ENCODE measurements at places on chromosomes 2 and 18.
A peak's percentile ranks its signal among the peaks of the same experiment; 100 is the strongest.

GRCh38 chr2:128950758-128951157, 632.1 kb upstream of the HS6ST1 start:
- DNase-seq: no peak

DNA sequence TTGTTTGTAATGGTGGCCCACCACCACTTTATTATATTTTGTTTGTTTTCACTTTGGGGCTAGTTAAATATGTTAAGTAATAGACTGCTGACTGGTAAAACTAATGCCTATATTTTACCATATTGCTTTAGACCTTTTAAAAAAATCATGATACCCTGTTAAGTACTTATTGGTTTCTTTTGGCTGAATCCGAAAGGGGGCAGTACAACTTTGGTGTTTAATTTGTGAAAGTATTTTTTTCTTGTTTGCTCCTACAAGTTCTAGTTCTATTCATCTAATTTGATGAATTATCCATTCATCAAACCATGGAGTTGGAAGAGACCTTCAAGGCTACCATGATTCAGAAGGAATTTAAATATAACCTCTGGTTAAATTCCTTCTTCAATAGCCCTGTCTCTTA, 147.0 kb downstream of the MBD5 start:
- DNase-seq: no peak

DNA sequence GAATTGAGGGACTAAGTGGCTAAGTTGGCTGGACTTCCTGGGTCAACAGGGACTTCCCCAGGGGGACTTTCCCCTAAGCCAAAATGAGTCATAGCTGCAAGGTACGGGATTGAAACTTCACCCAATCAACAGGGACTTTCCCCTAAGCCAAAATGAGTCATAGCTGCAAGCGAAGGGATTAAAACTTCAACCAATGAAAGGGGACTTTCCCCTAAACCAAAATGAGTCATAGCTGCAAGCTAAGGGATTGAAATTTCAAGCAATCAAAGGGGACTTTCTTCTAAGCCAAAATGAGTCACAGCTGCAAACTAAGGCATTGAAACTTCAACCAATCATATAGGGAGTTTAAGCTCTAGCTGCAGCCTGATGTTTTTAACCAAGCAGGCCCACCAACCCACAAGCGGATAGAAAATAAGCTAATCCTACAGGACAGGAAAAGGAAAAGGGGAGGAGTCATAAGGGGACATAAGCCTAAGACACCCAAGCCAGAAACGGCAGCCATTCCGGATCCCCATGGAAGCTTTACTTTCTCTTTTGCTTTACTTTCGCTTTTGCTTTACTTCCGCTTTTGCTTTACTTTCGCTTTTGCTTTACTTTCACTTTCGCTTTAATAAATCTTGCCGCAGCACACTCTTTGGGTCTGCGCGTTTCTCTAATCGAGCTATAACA, 1375.4 kb upstream of the CELF4 start:
- DNase-seq: no peak

DNA sequence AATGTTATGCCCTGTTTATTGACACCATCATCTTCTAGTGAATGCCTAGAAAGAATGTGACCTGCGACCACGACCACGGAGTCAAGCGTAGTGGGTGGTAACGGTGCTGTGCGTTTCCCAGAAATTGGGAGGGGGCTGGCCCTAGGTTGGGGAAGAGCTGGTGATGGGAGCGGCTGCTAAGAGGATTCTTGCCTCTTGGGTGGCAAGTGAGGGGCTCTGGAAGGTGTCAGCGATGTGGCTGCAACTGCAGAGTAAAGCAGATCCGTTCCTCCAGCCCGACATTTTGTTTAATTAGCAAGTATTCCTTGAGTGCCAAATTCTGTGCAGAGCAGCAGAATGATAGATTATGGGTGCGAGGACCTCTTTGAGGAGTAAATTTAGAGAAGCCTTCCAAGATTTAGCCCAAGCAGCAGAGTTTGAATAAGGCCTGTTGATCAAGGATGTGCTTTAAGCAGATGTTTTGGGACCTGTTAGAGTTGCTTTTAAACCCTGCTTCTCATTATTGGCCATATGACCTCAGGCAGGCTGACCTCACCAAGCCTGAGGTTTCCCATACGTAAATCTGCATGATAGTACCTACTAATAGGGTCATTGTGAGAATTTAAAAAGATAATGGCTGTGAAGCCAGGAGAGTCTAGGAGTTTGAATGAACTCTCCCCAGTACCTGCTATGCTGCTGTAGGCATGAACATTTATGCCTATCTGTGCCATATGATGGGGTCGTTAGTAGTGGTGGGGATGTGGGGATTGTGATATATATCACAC, 287.7 kb downstream of the PTGR3 start:
- no peak for DNase-seq

GRCh38 chr2:157305723-157306110, 19.9 kb downstream of the ERMN start:
- no peak for DNase-seq

GRCh38 chr18:8856212-8856611, 150.9 kb downstream of the MTCL1 start:
- DNase-seq: no peak

DNA sequence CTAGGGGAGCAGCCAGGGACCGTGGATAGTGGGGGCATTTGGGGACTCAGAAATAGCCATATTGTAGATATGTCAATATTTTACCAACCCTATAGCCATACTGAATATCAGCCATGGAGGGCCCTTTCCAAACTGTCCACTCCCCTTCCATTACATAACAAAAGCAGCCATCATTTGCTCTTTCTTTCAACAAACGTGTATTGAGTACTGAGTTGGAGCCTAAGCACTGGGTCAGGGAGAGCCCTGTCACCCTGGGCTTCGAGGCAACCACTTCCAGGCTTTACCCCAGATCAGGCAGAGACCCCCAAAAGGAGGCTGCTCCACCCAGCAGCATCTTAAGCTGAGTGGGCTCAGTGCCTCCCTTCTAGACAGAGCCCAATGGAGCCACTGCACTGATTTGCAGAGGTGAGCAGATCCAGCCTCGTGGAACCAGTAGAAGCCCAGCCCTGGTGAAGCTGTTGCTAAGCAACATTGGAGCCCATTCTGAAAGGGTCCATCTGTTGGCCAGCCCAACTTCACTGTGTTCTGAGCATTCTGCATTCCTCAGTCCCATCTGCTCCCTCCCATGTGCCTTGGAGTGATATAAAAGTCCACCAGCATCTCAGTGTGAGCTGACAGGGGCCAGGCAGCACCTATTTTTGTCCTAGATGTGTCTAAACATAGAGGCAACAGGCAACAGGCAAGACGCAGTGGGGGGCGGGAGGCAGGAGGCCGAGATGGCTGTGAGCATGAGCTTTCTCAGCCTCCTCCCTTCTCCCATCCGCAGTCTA, 112.1 kb downstream of the PLB1 start:
- no peak for DNase-seq

- no peak for DNase-seq
Observed at GRCh38 chr2:241469746-241470145, 38.6 kb downstream of the STK25 start.

DNA sequence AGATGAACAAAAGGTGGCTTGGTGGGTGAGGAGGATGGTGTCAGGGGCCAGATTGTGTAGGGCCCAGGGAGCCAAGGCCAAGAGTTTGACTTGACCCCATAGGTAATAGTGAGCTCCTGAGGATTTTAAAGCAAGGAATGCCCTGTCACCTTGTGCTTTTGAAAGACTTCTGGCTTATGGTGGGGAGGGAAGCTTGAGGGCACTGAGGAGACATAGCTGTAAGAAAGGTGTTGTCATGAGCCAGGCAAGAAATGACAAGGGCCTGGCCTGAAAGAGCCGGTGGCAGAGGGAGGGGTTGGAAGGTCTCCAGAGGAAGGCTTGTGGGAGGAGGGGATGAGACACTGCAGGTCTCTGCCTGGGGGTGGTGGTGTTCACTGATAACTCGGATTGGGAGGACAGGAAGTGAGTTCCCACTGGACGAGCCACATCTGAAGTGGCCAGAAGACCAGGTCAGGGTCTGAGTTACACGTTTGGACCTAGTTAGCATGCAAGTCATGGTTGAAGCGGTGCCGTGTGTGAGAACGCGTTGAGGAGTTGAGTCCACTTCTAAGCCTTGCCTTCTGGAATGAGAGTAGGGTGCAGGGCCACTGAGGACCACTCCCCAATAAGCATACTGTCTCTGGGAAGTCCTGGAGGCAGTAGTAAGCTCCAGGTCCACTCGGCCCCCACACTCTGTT, 64.3 kb downstream of the TET3 start:
- DNase-seq: no peak

GRCh38 chr2:117771969-117772630, 42.4 kb upstream of the DDX18 start:
- DNase-seq: peak; percentile 45

DNA sequence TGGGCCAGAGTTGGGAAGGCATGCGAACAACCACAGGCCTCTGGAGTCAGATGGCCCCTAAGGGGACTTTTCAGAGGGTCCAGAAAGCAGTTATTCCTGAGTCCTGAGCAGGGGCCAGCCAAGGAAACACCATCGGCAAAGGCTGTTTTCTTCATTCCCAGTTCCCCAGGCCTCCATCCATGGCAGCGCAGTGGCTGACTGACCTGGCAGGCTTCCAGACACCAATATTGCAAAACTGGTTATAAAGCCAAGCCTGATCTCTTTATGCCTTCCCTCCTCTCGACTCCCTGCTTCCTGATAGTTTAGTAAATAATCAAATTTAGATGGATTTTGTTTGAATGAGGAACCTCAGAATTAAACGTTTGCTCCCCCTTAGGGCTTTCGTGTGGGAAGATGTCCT, 133.4 kb upstream of the ITGA6 start:
- DNase-seq: peak; percentile 40

DNA sequence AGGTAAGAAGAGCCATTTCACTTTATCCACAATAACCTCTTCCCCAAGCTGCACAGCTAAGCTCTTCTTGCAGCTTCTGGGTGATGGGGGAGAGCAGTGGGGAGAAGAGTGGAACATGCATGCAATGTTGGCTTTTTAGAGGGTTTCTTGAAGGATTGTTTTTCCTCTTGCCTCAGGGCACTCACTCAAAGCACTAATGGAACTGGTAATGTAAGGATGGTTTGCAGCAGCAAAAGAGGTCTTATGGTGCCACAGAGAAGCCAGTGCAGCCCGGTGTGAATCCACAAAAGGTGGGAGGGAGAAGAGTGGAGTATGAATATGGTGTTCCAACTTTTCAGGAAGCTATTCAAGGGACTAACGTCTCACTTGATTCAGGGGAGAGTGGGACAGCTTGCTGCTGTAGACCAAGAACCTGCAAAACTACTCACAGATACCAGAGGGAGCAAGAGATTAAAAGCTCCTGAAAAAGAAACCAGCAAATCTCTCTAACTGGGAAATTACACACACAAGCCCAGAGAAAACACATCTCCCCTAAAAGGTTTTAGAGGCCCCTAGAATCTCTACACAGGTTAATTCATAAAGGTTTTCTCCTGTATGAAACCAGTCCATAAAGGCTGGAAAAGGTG, 116.4 kb downstream of the CHN1 start:
- no peak for DNase-seq

DNA sequence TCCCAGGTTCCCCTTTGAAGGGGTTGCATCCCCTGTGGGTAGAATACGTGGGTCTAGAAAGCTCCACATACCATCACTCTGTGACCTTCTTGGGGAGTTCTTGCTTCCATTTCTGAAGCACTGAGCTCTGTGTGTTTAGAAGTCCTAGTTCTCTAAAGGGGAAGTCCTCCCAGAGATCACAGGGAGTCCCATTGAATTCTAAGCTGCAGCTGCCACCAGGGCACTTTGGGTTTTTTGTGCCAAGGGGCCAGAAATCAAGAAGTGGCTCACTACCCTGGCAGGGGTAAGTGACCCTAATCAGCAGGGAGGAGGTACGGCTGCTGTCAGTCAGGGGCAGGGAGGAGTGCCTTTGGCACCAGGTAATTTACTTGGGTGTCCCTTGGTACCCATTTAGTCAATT, 70.9 kb downstream of the EHD3 start:
- no peak for DNase-seq

DNA sequence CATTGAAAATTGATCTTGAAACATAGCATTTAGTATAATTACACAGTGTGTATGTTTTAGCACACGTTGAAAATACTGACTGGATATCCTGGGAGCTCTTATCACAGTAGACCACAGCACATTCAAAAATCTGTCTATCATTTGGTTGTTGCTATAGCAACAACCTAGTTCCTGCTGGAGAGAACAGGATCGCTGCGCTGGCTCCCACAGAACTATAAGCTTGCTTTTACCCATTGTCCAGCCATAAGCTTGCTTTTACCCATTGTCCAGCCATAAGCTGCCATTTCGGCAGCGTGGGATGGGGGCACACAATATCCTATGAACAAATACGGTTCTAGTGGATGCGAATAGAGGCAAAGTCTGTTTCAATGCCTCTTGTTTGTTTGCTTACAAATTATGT, 70.4 kb upstream of the ST6GAL2 start:
- DNase-seq: no peak

GRCh38 chr18:13376298-13376840, 157.8 kb downstream of the LDLRAD4 start:
- DNase-seq: no peak

GRCh38 chr2:222479859-222480258, 55.5 kb downstream of the SGPP2 start:
- DNase-seq: no peak

GRCh38 chr2:96536445-96537065, at the start of gene ARID5A:
TSS of gene ARID5A (plus strand) at chr2:96536752. CDS start at chr2:96536827, 75 bp downstream.
- peak; percentile 86 for DNase-seq

DNA sequence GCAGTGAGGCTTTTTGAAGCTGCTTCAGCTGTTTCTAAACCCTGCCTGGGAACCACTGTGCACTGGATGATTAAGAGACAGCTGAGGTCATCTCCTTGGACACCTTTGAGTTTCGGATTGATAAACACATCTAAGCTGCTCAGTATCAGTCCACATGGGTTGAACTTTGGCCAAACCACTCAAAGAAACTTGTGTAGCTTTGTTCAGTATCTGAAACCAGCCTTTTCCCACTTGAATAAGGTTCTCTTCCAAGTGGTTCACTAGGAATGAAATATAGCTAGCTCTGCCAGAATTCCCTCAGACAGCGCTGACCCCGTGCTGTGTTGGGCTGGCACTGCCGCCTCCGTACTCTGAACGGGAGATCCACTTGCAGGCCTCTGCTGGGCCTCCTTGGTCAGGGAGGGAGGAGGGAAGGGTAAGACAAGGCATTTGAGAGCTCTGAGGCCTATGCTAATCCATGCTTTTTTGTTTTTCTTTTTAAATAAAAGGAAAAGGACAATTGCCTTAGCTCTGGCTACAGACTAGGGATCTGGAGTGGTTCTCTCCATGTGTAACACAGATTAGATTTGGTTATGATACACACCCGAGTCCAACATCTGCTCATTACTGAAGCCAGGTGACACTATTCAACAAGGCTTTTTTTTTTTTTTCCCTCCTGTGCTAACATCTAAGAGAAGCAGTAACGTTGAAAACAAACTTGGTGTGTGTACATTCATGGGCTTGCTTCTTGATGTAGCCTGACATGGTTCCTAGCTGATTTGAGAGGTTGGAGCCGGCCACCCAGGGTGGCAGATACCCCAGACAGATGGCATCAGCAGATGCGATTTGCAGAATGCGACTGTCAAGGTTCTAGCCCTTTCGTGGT, 67.7 kb downstream of the NCK2 start:
- peak; percentile 58 for DNase-seq
